ENCODE measurements at places on chromosomes 6 and 20. TPM values are rescaled to one million over a fixed set of nuclear protein-coding genes. Genes with fewer than 3 reads are reported as not detected.

GRCh38 chr6:22596011-22596410, 26.6 kb downstream of the HDGFL1 start:
- no peaks in the 10 kb centered on the region for H3K27me3 ChIP-seq
- H3K4me3 ChIP-seq: no peak overlapping the region
- no peak for DNase-seq
- H3K27ac ChIP-seq: no peak overlapping the region
- H3K36me3 ChIP-seq: no peaks in the 10 kb centered on the region
- H3K4me1 ChIP-seq: no peaks in the 10 kb centered on the region

Gene SLC22A16
- total RNA-seq: not detected

- peak; percentile 62 for DNase-seq
- H3K4me1 ChIP-seq: peaks cover 51% of the 10 kb centered on the region
- peaks cover 30% of the 10 kb centered on the region for H3K27me3 ChIP-seq
- H3K4me3 ChIP-seq: peak overlapping the region; percentile 68
- peak overlapping the region; percentile 64 for H3K27ac ChIP-seq
Measured at GRCh38 chr6:106125925-106126435, 39.8 kb downstream of the PRDM1 start.

GRCh38 chr6:122568350-122568749, 41.9 kb upstream of the PKIB start:
- H3K4me1 ChIP-seq: no peaks in the 10 kb centered on the region
- H3K27ac ChIP-seq: no peak overlapping the region
- H3K27me3 ChIP-seq: no peaks in the 10 kb centered on the region
- DNase-seq: no peak
- H3K4me3 ChIP-seq: no peak overlapping the region

Gene FLRT3
- total RNA-seq: not detected

- H3K4me1 ChIP-seq: no peaks in the 10 kb centered on the region
- H3K27ac ChIP-seq: no peak overlapping the region
- no peak for DNase-seq
Measured at GRCh38 chr20:56098981-56099500, 93.7 kb upstream of the CBLN4 start.

DNA sequence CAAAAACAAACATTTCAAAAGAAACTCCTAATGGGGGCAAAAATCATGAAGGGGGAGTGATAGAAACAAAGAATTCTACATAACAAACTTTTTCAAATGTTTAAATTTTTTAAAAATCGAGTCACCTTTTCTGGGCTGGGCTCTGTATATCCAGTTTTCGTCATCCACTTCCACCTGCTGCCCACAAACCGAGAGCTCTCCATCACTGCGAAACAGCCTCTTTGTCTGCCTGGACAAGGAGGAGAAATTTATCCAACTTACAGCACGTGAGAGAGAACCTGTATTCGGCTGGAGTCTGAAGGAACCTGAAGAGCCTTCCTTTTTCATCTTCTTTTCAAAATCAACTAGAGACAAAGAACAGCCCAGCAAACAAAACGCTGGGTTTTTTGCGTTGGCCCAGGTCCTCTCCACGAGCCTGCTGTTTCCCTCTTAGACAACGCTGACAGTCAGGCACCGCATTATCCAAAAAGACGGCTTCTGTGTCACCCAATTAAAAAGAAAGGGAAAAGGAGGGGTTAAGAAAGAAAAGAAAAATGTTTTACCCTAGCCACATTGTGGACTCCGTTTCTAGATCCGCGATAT, 72.4 kb upstream of the NHSL1 start:
- H3K27me3 ChIP-seq: peaks cover 23% of the 10 kb centered on the region
- no peaks in the 10 kb centered on the region for H3K36me3 ChIP-seq
- H3K4me1 ChIP-seq: no peaks in the 10 kb centered on the region
- DNase-seq: no peak
- no peak overlapping the region for H3K27ac ChIP-seq
- H3K4me3 ChIP-seq: peak overlapping the region; percentile 57

Gene PROKR2
- total RNA-seq: not detected

All from activated T-cell treated with anti-CD3 and anti-CD28 coated beads, Interleukin-2, amount 50 U/mL, for 72 hours (primary cell).